ENCODE measurements at places on chromosomes 3 and 15.
A peak's percentile ranks its signal among the peaks of the same experiment; 100 is the strongest.

- H3K27ac ChIP-seq: no peak overlapping the region
- DNase-seq: no peak
- no peaks in the 10 kb centered on the region for H3K36me3 ChIP-seq
- no peak overlapping the region for H3K4me3 ChIP-seq
- no peaks in the 10 kb centered on the region for H3K27me3 ChIP-seq
Measured at GRCh38 chr15:101433396-101433795, 56.1 kb downstream of the PCSK6 start.

DNA sequence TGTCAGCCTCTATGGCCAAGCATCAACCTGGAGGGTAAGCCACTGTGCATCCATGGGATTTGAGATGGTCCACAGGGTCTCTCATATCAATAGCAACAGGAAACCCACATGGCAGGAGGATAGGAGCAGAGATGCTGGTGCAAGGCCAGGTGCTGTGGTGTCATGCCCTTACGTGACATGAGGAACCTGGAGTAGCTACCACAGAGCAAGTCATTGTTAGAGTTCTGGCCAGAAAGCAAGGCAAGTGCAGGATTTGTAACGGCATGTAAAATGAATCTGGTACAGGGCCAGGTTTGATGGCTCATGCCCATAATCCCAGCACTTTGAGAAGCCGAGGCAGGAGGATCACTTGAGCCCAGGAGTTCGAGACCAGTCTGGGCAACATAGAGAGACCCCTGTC, 14.8 kb upstream of the ZNF774 start:
- H3K27ac ChIP-seq: no peak overlapping the region
- H3K4me3 ChIP-seq: no peak overlapping the region
- no peak for DNase-seq

DNA sequence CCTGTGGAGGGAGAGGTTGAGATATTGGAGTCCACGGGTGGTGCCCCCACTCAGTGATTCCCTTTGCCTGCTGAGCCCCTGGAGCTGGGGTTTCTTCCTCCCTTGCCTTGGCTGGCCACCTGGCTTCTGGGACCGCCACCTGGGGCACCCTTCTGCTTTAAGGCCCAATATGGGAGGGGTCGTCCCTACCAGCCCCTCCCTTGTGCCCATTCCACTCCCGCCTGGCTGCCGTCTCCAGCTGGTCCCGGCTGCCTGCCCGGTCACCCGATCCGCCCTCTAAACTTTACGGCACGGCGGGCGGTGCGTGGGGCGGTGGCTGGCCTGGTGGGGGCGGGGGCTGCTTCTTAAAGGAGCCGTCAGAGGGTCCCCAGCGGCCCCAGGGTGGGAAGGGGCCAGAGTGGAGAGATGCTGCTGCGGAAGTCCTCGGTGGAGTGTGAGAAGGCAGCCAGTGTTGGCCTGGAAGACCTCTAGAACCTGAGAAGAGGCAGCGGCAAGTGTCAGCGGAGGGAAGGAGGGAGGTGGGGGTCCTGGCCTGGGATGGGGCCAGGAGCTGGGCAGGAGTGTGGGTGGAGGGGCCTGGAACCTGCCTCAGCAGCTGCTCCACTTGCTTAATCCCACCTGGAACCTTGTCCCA, 1.6 kb upstream of the SEMA3B start:
- no peak overlapping the region for H3K27ac ChIP-seq
- no peaks in the 10 kb centered on the region for H3K36me3 ChIP-seq
- H3K4me1 ChIP-seq: no peaks in the 10 kb centered on the region
- no peak overlapping the region for H3K4me3 ChIP-seq

DNA sequence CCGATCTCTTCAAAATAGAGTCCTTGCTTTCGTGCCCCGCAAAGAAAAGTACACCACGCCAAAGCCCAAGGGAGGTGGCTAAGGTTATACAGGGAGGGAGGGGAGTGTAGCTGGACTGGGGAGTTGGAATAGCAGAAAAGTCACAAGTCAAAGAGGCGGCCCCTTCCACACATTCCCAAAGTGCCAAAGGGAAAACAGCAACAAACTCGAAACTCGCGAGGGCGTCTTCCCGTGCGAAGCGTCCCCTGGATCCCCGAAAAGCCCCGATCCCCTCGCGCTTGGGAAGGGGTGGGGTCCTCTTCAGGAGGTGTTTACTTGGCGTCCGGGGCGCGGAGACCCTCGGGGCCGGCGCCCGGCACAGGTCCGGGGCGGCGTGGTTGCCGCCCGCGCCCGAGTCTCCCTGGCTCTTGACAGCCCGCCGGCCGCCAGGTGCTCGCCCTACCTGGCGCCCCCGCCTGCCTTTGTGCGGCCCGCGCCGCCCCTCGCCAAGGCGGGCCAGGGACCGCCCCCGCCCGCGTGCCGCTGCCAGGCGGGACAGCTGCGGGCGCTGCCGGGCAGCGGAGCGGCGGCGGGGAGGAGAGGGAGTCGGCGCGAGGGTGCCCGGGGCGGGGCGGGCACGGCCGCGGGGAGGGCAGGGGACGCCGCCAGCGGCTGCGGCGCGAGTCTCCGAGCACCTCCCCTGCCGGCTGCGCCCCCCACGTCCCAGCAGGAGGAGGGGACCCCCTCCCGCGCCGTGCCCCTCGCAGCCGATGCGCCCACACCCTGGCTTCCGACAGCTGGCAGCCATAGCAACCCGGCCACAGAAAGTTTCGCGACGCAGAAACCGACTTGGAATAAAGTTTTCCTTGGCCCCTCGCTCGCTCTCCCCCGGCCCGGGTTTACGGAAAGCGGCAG, 966 bp downstream of the MYO1E start:
- DNase-seq: no peak
- peak overlapping the region; percentile 77 for H3K4me3 ChIP-seq
- no peaks in the 10 kb centered on the region for H3K4me1 ChIP-seq
- peaks cover 39% of the 10 kb centered on the region for H3K27me3 ChIP-seq

DNA sequence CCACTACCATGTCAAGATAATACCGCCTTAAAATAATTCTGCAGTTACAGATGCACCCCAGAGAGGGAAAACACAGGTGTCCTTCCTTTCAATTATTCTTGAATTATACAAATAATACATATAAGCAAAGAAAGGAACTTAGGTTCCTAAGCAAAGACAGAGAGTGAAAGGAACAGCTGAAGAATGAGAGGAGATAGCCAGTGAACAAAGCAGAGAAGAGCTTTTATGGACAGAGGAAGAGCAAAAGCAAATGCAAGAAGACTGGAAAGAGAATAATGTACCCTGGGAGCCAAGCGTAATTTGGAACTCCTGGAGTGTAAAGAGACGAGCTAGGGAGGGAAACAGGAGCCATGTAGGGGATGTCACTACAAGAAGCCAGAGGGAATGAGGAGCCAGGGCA, 21.7 kb downstream of the GPR176 start:
- H3K36me3 ChIP-seq: no peaks in the 10 kb centered on the region
- DNase-seq: no peak
- no peaks in the 10 kb centered on the region for H3K27me3 ChIP-seq
- no peak overlapping the region for H3K4me3 ChIP-seq
- H3K4me1 ChIP-seq: no peaks in the 10 kb centered on the region

DNA sequence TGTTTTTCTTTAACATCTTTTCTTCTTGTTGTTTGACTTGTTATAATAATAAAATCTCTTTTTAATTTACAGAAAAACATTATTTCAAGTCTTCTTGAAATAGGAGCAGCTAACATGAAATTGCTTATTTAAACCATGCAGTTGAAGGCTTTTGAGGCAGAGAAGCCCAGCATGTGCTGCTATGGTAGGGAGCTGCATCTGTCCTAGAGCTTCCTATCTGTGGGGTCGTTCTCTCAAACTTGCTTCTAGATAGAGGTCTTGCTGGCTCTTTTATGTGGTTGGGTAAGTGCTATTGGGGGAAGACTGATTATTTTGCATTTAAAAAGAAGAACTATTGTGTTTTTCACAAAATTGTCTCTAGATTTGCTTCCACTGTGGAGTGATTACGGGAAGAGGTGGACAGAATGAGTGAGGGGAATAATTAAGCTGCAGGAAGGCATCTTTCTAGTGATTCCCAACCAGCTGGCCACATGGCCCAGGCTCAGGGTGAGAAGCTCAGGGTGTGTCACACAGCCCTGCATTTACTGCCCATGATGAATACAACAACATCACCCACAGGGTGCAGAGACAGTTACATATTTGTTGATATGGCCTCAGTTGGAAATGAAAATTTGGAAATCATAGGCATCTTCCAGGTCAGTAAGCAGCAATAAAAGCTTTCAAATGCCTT, 98.7 kb downstream of the CHST2 start:
- H3K27me3 ChIP-seq: peaks cover 2% of the 10 kb centered on the region
- H3K27ac ChIP-seq: no peak overlapping the region
- no peaks in the 10 kb centered on the region for H3K36me3 ChIP-seq
- no peak overlapping the region for H3K4me3 ChIP-seq

- no peaks in the 10 kb centered on the region for H3K36me3 ChIP-seq
- no peak for DNase-seq
Measured at GRCh38 chr3:139587797-139588196, 48.3 kb upstream of the RBP1 start.

DNA sequence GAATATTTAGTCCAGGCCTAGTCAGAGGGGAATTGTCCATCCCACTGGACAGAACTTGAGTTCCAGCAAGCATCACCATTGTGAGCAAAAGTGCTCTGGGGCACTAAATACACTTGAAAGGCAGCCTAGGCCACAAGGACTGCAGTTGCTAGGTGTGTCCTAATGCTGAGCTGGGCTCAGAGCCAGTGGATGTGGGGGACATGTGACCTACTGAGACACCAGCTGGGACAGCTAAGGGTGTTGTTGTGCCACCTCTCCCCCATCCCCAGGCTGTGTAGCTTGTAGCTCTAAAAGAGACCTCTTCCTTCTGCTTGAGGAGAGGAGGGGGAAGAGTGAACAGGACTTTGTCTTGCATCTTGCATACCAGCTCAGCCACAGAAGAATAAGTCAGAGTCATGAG, 120.9 kb downstream of the DTWD1 start:
- no peak overlapping the region for H3K27ac ChIP-seq
- no peaks in the 10 kb centered on the region for H3K4me1 ChIP-seq
- H3K4me3 ChIP-seq: no peak overlapping the region
- H3K36me3 ChIP-seq: no peaks in the 10 kb centered on the region
- DNase-seq: no peak
- H3K27me3 ChIP-seq: no peaks in the 10 kb centered on the region

- no peaks in the 10 kb centered on the region for H3K27me3 ChIP-seq
- peaks cover 4% of the 10 kb centered on the region for H3K36me3 ChIP-seq
- H3K27ac ChIP-seq: no peak overlapping the region
- H3K4me1 ChIP-seq: peaks cover 4% of the 10 kb centered on the region
- no peak overlapping the region for H3K4me3 ChIP-seq
Measured at GRCh38 chr3:5140230-5140621, 18.1 kb downstream of the ARL8B start.

- no peaks in the 10 kb centered on the region for H3K4me1 ChIP-seq
- H3K27me3 ChIP-seq: no peaks in the 10 kb centered on the region
- H3K36me3 ChIP-seq: no peaks in the 10 kb centered on the region
Measured at GRCh38 chr15:94736236-94736635, 504.9 kb downstream of the MCTP2 start.

- H3K27ac ChIP-seq: no peak overlapping the region
- H3K4me3 ChIP-seq: no peak overlapping the region
- no peak for DNase-seq
- H3K36me3 ChIP-seq: peaks cover 19% of the 10 kb centered on the region
- no peaks in the 10 kb centered on the region for H3K27me3 ChIP-seq
Measured at GRCh38 chr3:9754678-9755077, 4.9 kb downstream of the OGG1 start.

DNA sequence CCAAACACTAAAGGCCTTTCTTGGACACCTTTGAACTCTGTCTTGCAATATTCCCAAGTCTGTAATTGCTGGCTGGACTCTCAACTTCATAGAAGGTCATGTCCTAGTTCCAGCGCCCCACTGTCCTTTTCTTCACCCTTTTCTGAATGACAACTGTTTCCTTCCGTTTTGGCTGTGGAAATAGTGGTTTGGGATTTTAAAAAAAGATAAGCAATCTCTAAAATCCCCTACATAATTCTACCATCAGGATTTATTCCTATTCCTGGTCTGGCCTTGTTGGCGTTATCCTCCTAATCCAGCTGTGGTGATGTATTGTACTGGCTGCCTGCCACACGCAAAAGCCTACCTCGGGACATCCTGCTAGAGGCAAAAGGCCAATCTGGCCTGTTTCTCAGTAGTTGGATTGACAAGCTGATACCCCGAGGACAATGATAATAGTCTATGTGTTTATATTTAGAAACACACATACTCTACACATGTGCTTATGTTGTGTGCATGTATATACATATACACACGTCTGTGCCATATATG, 440.3 kb upstream of the DPH6 start:
- H3K27ac ChIP-seq: no peak overlapping the region
- H3K4me3 ChIP-seq: no peak overlapping the region

DNA sequence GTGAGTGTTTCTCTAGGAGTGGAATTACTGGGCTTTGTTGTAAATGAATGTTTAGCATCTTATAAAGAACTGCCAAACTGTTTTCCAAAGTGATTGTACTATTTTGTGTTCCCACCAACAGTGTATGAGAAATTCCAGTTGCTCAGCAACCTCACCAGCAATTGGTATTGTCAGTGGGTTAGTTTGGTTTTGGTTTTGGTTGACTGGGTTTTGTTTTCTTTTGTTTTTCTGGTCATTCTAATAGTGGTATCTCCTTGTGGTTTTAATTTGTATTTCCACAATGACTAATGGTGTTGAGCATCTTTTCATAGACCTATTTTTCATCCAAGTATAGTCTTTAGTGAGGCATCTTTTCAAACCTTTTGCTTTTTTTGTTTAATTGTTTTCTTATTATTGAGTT, 27.1 kb downstream of the FILIP1L start:
- H3K4me3 ChIP-seq: no peak overlapping the region
- H3K4me1 ChIP-seq: no peaks in the 10 kb centered on the region
- DNase-seq: no peak
- H3K36me3 ChIP-seq: no peaks in the 10 kb centered on the region
- no peaks in the 10 kb centered on the region for H3K27me3 ChIP-seq

DNA sequence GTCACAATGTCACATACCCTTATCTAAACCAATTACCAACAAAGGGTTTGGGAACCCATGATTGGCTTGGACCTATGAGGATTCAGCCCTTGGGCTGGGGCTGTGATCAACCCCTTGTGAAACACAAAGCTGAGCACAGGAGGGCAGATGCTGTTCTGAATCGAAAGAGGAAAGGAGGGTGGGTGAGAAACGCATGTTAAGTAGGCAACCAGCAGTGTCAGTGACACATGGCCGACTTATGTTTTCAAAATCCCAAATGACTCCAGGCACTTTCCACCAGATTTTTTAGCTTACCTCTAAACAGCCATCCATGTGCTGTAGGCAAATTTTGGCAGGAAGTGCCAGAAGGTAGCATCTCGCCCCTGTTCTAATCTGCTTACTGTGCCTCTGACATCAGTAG, 34.1 kb upstream of the KLHL25 start:
- DNase-seq: no peak
- no peaks in the 10 kb centered on the region for H3K4me1 ChIP-seq
- H3K36me3 ChIP-seq: no peaks in the 10 kb centered on the region
- H3K4me3 ChIP-seq: no peak overlapping the region

- no peaks in the 10 kb centered on the region for H3K36me3 ChIP-seq
- H3K27ac ChIP-seq: no peak overlapping the region
- peak overlapping the region; percentile 17 for H3K4me3 ChIP-seq
- peaks cover 11% of the 10 kb centered on the region for H3K4me1 ChIP-seq
Measured at GRCh38 chr3:59709702-59710553, 660.1 kb upstream of the CFAP20DC start.
